ENCODE measurements at places on chromosomes 4 and X.

DNA sequence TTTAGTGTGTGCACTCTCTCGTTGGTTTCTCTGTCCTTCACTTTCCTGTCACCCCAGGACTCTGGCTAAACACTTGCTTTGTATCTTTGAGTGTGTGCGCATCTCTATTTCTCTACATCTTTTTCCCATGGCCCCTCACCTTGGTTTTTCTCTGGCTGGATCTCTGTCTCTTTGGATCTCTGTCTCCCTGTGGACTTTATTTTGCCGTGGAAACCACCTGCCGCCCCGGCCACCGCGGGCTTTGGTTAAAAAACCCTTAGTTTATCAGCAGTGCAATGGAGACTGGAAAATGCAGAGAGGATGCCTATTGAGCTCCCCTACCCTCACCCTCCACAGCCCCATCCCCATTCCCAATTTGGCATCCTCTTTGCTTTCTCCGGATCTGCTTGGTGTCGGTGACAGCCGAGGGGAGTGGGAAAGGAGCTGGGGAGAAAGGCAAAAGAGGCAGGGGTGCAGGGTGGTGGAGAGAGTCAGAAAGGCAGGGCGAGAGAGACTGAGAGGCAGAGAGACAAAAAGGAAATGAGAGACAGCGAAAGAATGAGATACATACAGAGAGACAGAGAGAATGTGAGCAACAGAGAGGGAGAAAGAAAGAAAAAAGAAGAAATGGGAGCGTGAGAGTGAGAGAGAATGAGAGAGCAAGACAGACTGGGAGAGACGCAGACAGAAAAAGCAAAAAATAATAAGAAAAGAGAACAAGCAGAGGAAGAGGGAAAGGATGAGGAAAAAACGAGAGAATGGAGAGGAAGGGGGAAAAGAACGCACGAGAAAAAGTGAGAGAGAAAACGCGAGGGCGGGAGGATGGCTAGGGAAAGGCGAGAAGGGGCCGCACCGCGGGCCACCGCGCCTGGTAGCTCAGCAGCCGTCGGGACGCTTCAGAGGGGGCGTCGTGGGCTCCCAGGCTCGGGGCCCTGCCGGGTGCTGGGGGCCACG lies 688 bp downstream of the GPR101 start:
- no peak for DNase-seq

DNA sequence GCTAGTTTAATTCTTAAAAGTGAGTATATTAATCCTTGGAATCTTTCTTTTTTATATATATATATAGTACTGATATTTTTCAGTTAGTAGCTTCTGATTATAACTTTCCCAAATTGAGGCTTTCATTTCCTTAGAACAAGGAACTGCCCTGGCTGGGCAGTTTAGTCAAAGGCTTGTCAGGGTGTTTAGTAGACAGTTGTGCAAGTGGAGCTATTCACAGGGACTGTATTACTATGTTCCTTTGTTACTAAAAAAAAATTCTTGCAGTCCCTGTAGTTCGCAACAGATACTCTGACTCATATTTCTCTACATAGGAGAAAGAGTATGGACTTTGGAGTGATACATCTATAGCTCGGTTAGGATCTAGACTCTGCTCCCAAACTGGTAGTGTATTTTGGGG lies 20.8 kb downstream of the USO1 start:
- no peak for DNase-seq

DNA sequence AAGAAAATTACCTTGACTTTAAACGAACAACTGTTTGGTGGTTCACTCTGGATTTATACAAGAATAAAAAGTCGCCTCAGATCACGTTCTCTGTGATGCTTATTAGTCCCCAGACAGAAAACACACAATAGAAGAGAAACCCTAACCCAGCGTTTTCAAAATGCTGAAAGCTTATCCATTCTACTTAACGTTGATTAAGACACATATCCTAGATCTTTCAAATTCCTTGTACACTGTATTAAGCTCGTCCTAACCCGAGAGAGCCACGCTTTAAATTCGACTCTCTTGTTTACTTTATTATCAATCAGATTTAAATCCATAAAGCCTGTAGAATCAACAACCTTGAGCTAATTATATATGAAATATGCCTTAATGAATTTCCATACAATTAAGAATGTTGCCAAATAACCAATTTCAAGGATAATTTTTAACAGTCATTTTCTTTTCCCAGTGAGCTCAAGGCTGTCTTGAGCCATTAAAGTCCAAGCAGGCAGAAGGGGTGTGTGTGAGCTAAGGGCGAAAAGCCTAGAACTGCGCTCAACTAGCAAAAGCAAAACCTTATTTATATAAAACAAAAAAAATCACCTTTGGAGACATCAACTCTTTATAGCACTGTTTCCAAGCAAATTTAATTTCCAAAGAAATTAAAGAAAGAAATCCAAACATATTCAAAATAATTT lies 981 bp upstream of the PITX2 start:
- no peak for DNase-seq

- DNase-seq = peak; percentile 81
Measured at GRCh38 chrX:52261463-52262194, 76.9 kb downstream of the MAGED4 start.

Measured in H4 (cell line).